ENCODE measurements at places on chromosomes 16 and 17.

- DNase-seq: no peak
These were observed 35.8 kb upstream of the PITPNM3 start for GRCh38 chr17:6592173-6592572.

GRCh38 chr17:3037259-3037658 is 26.1 kb downstream of the OR1D5 start:
- no peak for DNase-seq

GRCh38 chr16:81544700-81545271 is 100.2 kb downstream of the CMIP start:
- DNase-seq: no peak

- DNase-seq: no peak
These were observed 81.4 kb downstream of the XYLT1 start for GRCh38 chr16:17389384-17389783.
